ENCODE measurements at places on chromosomes 16 and 17. TPM values are rescaled to one million over a fixed set of nuclear protein-coding genes. Genes with fewer than 3 reads are reported as not detected.

GRCh38 chr16:46916980-46917379, 32.8 kb downstream of the GPT2 start:
- no peak for DNase-seq

DNA sequence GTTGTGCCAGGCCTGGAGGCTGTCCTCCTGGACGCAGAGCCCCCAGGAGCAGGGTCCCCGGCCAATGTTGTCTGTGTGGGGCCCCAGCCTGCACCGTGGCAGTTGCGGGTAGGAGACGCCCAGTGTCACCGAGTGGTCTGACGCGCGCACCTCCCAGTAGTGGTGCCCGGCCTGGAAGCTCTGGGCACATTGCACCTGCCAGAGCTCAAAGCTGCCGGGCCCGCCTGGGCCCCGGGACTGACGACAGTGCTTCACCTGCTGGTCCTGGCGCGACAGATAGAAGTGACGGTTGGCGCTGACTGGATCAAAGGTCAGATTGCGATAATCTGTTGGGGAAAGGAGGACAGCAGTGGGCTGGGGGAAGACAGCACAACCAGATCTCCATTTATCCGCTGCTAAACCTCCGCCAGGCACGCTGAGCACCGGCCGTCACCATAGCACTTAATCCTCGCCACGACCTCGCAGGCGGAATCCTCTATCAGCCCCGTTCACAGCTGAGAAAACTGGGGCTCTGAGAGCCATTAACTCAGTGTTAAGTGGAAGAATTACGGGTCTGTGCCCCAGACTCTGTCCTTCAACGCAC, 5.6 kb downstream of the TRIM65 start:
- no peak for DNase-seq

- DNase-seq, result no peak
These were observed 3.5 kb downstream of the KRT40 start for GRCh38 chr17:40980596-40980995.

- DNase-seq, result no peak
These were observed 186.9 kb upstream of the TNRC6C start for GRCh38 chr17:77771587-77771986.

- no peak for DNase-seq
These were observed 63.9 kb downstream of the SHISA9 start for GRCh38 chr16:12965274-12965804.

GOSR2 gene
- total RNA-seq, result 35.2 TPM
